ENCODE measurements at places on chromosomes 1 and 21.

DNA sequence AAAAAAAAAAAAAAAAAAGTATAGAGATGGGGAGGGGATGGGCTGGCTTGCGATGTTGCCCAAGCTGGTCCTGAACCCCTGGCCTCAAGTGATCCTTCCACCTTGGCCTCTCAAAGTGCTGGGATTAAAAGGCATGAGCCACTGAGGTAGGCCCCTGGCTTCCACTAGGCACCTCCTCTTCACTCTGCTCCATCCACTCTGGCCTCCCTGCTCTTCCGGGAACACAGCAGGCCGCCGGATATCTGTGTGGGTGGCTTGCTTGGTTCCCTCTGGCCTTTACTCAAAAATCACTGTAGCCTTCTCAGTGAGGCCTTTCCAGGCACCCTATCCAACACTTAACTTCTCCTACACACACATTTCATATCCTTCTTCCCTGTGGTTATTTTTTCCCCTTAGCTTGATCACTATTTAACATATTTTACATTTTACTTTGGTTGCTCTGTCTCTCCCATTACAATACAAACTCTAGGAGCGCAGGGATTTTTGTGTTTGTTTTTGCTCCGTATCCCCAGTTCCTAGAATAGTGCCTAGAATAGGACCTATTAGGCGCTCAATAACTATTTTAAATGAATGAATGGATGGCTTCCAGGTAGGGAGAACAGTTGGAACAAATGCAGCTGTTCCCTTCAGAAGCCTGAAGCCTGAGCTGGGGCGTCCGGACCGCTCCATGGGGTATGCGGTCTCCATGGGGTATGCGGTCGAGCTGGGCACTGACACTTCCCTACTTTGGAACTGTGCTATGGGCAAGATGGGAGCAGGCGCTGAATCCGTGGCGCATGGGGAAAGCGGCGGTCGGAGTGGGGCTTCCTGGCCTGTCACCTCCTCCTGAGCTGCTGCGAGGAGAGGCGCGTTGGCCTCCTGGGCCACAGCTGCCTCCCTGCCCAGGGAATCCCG is 46.7 kb downstream of the H3-3A start:
- H3K4me3 ChIP-seq = peak overlapping the region; percentile 89
- peaks cover 1% of the 10 kb centered on the region for H3K27me3 ChIP-seq
- peaks cover 27% of the 10 kb centered on the region for H3K4me1 ChIP-seq
- DNase-seq = no peak
- peak overlapping the region; percentile 95 for H3K27ac ChIP-seq

DNA sequence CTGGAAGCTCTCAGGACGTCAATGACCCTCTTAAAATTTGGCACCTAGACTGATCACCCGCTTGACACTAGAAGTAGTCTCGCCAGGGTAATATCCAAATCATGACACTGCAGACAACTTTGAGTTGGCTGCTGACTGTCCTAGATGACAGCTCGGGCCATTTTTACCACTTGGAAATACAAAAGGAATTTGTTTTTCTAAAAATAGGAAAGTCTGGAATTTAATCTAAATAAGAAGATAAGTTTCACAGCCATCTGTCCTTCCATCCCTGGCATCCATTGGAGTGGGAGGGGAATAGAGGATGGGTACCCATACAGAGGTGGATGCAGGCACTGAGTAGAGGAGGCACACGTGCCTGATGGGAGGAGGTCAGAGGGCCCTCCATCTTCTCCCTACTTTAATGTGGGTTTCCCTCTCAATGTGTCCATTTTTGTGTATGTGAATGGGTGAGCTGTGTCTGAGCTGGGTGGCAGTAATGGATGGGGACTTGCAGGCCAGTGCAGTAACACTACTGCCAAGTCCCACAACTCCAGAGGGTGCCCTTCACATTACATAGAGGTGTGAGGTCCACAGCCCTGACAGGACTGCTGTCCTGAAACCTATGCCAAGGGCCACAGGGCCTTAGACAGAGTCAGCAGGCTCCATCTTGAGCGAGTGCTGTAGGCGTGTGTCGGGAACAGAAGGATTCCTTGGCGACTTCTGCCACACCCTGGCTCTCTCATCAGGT is 104.8 kb upstream of the IPO9 start:
- peaks cover 53% of the 10 kb centered on the region for H3K4me1 ChIP-seq
- no peak overlapping the region for H3K4me3 ChIP-seq
- no peak for DNase-seq
- H3K27ac ChIP-seq = peak overlapping the region; percentile 92

DNA sequence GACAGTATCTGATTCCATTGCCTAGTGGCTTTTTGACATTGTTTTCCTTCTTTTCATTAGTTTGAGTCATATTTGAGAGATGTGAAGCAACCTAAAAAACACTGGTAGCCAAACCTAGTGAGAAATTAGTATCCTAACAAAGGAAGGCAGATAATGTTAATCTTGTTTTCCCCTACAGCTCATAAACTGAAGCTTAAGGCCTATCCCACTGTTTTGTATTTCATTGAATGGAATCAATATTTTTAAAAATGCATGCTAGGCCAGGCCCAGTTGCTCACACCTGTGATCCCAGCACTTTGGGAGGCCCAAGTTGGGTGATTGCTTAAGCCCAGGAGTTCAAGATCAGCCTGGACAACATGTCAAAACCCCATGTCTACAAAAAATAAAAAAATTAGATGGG is 1.2 kb downstream of the CR1L start:
- no peak for DNase-seq
- no peaks in the 10 kb centered on the region for H3K36me3 ChIP-seq
- no peaks in the 10 kb centered on the region for H3K4me1 ChIP-seq
- H3K27ac ChIP-seq = no peak overlapping the region

DNA sequence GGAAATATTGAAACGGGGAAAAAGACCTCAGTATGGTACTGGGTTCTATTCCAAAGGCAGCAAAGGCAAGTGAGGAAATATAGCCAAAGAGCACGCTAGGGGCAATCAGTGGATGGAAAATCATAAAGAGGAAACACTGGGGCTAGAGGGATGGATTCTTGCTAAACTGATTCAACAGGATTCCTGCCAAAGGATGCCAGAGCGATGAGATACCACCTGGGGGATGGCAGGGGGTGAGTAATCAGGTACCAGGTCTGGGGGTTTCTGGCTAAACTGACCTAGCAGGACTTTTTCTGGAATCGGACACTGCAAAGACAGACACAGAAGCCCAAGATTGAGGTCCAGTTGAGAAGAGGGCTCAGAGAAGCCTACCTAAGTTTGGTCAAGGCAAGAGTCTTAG is 6.7 kb downstream of the CHI3L2 start:
- H3K27me3 ChIP-seq = no peaks in the 10 kb centered on the region
- no peak for DNase-seq
- no peaks in the 10 kb centered on the region for H3K36me3 ChIP-seq
- no peak overlapping the region for H3K4me3 ChIP-seq

GRCh38 chr1:204651843-204652421 is 33.6 kb downstream of the LRRN2 start:
- H3K4me3 ChIP-seq = no peak overlapping the region
- no peaks in the 10 kb centered on the region for H3K4me1 ChIP-seq
- no peak for DNase-seq
- H3K36me3 ChIP-seq = no peaks in the 10 kb centered on the region
- no peak overlapping the region for H3K27ac ChIP-seq

GRCh38 chr1:242398351-242398750 is 126.1 kb downstream of the PLD5 start:
- no peaks in the 10 kb centered on the region for H3K36me3 ChIP-seq
- no peak for DNase-seq
- no peak overlapping the region for H3K27ac ChIP-seq
- no peak overlapping the region for H3K4me3 ChIP-seq
- no peaks in the 10 kb centered on the region for H3K27me3 ChIP-seq

GRCh38 chr1:39301606-39302005 is 97.1 kb downstream of the MACF1 start:
- no peaks in the 10 kb centered on the region for H3K4me1 ChIP-seq
- DNase-seq = no peak
- H3K4me3 ChIP-seq = no peak overlapping the region
- H3K27me3 ChIP-seq = no peaks in the 10 kb centered on the region

GRCh38 chr1:198681252-198681651 is 42.4 kb downstream of the PTPRC start:
- H3K27me3 ChIP-seq = no peaks in the 10 kb centered on the region
- no peaks in the 10 kb centered on the region for H3K36me3 ChIP-seq
- H3K4me1 ChIP-seq = peaks cover 44% of the 10 kb centered on the region
- DNase-seq = no peak

DNA sequence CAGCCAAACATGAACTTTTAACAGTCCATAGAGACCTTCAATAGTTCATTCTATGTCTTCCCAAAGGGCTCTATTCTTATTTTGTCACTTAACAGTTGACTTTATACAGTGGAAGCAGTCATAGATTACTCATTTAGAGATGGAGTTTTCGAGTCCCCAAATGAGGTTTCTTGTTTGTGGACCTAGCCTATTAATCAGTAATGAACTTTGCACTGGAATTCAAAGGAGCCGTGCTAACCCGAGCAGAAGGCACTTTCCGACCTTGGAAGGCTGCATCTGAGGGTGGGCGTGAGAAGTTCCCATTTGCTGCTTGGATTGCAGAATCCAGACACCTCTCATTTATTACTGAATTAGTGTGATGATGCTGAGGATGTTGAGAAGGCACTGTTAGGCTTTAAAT is 46.4 kb downstream of the TTC39A start:
- DNase-seq = no peak
- H3K27me3 ChIP-seq = no peaks in the 10 kb centered on the region
- peaks cover 8% of the 10 kb centered on the region for H3K36me3 ChIP-seq
- H3K4me3 ChIP-seq = no peak overlapping the region
- H3K4me1 ChIP-seq = peaks cover 35% of the 10 kb centered on the region
- H3K27ac ChIP-seq = no peak overlapping the region

- H3K27me3 ChIP-seq = peaks cover 28% of the 10 kb centered on the region
- H3K27ac ChIP-seq = no peak overlapping the region
- H3K4me3 ChIP-seq = no peak overlapping the region
- H3K4me1 ChIP-seq = no peaks in the 10 kb centered on the region
- H3K36me3 ChIP-seq = peaks cover 3% of the 10 kb centered on the region
- DNase-seq = no peak
Measured at GRCh38 chr1:20493309-20493708, 7.3 kb upstream of the CAMK2N1 start.

GRCh38 chr21:42120101-42120902 is 49.2 kb downstream of the UMODL1 start:
- H3K27ac ChIP-seq = no peak overlapping the region
- peaks cover 16% of the 10 kb centered on the region for H3K4me1 ChIP-seq
- H3K4me3 ChIP-seq = no peak overlapping the region
- no peak for DNase-seq
- H3K27me3 ChIP-seq = peaks cover 46% of the 10 kb centered on the region

DNA sequence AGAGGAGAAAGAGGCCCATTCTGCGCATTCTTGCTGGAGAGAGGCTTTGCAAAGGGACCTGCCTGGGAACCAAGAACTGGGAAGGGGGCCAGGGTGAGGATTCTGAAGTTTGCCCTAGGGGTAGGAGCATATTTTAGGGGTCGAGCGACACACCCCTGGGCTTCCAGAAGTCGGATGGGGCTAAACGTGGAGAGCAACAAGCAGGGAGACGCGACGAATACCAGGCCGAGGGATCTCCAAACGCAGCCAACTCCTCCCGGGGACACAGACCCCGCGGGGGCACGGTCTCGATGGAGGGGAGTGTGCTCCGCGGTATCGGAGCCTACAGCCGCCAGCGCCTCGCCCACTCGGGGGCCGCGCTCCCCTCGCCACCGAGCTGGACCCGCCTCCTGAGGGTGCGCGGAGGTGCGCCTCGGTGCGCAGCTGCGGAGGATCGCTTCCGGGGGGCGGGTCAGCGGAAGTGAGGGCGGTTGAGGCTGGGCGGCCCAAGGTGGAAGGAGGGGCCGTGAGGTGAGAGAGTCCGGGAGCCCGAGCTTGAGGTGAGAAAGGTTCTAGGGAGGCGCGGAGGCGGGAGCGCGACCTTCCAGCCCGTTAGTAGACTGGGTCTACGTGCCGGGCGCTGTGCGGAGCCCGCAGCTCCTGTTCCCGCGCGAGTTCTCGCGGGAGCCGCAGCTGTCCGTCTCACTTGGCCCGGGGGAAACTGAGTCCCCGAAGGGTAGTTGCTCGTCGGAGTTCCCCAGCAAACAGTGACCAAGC is at the start of gene MTFR1L:
TSS of gene MTFR1L (plus strand) at position 464 of the 756 bp plus-strand sequence. CDS start 3,151 bp downstream, outside the sequence.
- peaks cover 34% of the 10 kb centered on the region for H3K4me1 ChIP-seq
- H3K27ac ChIP-seq = peak within 1 kb of the TSS; percentile 99
- peak; percentile 85 for DNase-seq
- peak within 1 kb of the TSS; percentile 97 for H3K4me3 ChIP-seq

DNA sequence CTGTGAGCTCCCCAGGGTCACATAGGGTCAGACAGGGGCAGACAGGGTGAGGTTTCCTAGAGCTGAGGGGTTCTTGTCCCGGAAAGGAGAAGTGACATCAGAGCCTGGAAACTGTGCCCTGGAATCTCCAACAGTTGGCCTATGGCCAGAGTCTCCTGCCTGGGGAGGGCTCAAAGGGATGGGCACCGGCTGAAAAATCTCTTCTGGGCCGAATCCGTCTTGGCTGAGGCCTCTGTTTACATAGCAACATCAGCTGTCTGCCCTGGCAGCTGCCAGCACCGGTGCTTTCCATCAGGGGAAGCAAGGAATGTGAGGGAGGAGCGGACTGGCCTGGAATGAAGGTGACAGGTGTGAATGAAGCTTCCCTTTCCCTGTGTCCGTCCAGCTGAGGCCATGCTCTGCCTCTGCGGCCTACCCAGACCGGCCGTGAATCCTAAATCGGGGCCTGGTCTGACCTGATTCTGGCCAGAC is 30.7 kb downstream of the VASH2 start:
- no peak for DNase-seq
- peak overlapping the region; percentile 71 for H3K27ac ChIP-seq
- peaks cover 16% of the 10 kb centered on the region for H3K4me1 ChIP-seq
- H3K36me3 ChIP-seq = peaks cover 41% of the 10 kb centered on the region
- H3K27me3 ChIP-seq = no peaks in the 10 kb centered on the region

DNA sequence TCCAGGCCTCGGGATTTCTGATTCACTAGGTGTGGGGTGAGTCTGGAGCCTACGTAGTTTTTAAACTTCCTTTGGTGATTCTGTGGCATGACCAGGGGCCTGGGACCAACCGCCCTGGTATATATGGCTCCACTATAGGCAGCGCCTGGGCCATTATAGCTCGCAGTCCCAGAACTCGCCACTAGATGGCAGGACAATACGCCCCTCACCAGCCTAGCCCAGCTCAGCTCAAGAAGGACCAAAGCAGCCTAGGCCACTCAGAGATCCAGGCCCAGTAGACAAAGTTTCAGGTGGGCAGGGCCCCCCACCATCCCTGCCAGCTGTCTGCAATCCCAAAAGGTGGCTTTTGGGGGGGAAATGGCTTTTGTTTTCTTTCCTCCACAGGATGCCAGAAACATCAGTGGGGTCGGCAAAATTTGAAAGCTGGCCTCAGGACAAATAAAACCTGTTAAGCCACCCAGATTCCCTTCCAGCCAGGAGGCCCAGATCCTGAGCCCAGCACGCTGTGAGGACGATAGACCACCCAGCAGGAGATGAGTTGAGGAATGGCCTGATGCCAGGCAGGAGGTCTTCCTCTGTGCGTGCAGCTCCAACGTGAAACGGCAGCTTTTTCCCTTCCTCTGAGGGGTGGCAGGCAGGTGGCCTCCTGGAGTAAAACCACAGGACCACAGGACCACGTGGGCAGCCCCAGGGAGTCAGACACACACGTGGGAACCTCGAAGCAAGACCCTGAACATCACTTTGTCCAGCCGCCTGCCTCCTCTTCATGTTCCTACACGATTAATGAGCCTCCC is 24.8 kb upstream of the TMEM51 start:
- no peak overlapping the region for H3K4me3 ChIP-seq
- no peaks in the 10 kb centered on the region for H3K4me1 ChIP-seq
- DNase-seq = no peak
- no peaks in the 10 kb centered on the region for H3K36me3 ChIP-seq

- peaks cover 10% of the 10 kb centered on the region for H3K4me1 ChIP-seq
- no peak overlapping the region for H3K4me3 ChIP-seq
- H3K36me3 ChIP-seq = no peaks in the 10 kb centered on the region
- no peak for DNase-seq
Measured at GRCh38 chr1:232704256-232704655, 74.3 kb upstream of the SIPA1L2 start.
